ENCODE measurements at places on chromosomes 12 and 14. TPM values are rescaled to one million over a fixed set of nuclear protein-coding genes. Genes with fewer than 3 reads are reported as not detected.
A peak's percentile ranks its signal among the peaks of the same experiment; 100 is the strongest.

DNA sequence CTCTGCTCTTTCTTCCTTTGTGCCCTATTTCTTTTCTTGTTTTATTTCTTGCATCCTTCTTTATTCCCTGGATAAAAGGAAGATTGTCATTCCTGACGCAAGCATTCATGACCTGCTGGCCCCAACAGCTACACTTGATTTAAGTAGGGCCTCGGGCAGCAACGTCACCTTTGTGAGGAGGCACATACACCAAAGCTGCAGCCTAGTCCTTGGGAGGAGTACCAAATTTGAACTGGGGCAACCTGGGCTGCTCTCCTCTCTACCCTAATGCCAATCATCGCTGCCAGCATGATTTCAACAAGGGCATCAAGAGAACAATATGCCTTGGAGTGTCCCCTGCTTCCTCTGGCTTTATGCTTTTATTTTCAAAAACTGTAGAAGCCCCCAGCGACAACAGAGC, 76.4 kb downstream of the C12orf50 start:
- H3K4me1 ChIP-seq, result no peaks in the 10 kb centered on the region
- H3K27ac ChIP-seq, result no peak overlapping the region
- H3K27me3 ChIP-seq, result no peaks in the 10 kb centered on the region
- no peaks in the 10 kb centered on the region for H3K36me3 ChIP-seq
- DNase-seq, result no peak
- H3K4me3 ChIP-seq, result no peak overlapping the region

- DNase-seq, result no peak
- no peak overlapping the region for H3K4me3 ChIP-seq
- no peaks in the 10 kb centered on the region for H3K4me1 ChIP-seq
- no peaks in the 10 kb centered on the region for H3K27me3 ChIP-seq
- no peak overlapping the region for H3K27ac ChIP-seq
- H3K36me3 ChIP-seq, result no peaks in the 10 kb centered on the region
Measured at GRCh38 chr14:48193893-48194292, 518.5 kb upstream of the MDGA2 start.

- no peak overlapping the region for H3K4me3 ChIP-seq
- peaks cover 20% of the 10 kb centered on the region for H3K27me3 ChIP-seq
- H3K4me1 ChIP-seq, result no peaks in the 10 kb centered on the region
- no peak for DNase-seq
- no peak overlapping the region for H3K27ac ChIP-seq
- no peaks in the 10 kb centered on the region for H3K36me3 ChIP-seq
Measured at GRCh38 chr14:99921425-99921824, 128.2 kb downstream of the EML1 start.

GRCh38 chr12:112686373-112686772, 105.2 kb upstream of the RPH3A start:
- no peaks in the 10 kb centered on the region for H3K36me3 ChIP-seq
- H3K27me3 ChIP-seq, result peaks cover 23% of the 10 kb centered on the region
- H3K4me3 ChIP-seq, result no peak overlapping the region
- DNase-seq, result no peak
- H3K27ac ChIP-seq, result no peak overlapping the region

DNA sequence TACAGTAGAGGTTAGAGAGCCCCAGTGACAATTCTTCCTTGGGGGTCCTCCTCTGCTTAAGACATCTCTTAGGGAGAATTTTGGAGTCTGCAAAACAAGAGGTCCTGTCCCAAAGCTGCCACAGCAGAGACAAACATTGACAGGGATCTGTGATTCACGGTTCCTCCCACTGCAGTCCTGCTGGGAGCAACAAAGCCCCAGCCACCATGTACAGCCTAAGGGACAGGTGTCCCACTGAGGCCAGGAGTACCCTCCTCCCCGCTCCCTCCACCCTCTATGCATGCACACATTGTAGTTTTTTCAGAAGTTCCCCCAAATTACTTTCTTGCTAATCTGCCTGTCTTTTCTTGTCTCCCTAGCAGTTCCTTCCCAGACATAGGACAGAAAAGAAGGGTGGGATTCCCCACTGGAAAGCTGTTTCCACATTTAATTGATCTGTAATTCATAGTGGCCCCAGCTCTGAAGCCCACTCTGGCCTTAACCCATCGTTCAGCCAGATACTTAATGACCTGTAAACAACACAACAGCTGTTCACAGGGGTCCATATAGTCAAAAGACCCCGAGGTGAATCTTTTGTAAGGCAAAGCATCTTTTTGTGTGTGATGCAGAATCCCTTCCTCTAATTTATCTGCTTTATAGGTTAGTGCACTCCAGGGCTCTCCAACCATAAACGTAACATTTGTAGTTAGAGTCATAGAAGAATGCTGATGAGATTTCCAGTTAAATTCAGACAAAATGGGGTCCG, 13.9 kb upstream of the PRICKLE1 start:
- no peak for DNase-seq
- H3K4me1 ChIP-seq, result no peaks in the 10 kb centered on the region
- no peaks in the 10 kb centered on the region for H3K36me3 ChIP-seq

DNA sequence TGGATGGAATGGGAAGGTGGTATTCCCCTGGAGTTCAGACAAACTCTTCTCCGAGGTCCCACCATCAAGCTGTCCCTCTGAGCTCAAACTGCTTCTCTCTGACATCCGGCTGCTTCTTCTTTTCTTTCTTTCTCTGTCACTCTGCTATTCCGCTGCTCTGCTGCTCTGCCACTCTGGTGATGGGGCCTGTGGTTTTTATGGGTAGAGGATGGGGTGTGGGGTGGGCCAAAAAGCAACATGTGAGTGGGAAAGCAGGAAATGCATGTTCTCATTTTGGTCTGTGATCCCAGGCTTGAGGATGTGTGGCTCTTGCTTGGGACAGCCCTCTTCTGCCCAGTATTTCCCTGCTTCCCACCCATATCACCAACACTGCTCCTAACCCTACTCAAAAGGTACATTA, 30.6 kb downstream of the CLECL1 start:
- H3K27me3 ChIP-seq, result no peaks in the 10 kb centered on the region
- H3K4me3 ChIP-seq, result peak overlapping the region; percentile 66
- peaks cover 71% of the 10 kb centered on the region for H3K4me1 ChIP-seq

- no peak overlapping the region for H3K4me3 ChIP-seq
- no peaks in the 10 kb centered on the region for H3K36me3 ChIP-seq
- no peaks in the 10 kb centered on the region for H3K4me1 ChIP-seq
- H3K27ac ChIP-seq, result no peak overlapping the region
- DNase-seq, result no peak
Measured at GRCh38 chr14:93742761-93743160, 45.5 kb downstream of the PRIMA1 start.

GRCh38 chr12:4648104-4648500, 749 bp downstream of the AKAP3 start:
- peak overlapping the region; percentile 88 for H3K27ac ChIP-seq
- no peaks in the 10 kb centered on the region for H3K36me3 ChIP-seq
- H3K27me3 ChIP-seq, result peaks cover 2% of the 10 kb centered on the region
- no peak for DNase-seq

DNA sequence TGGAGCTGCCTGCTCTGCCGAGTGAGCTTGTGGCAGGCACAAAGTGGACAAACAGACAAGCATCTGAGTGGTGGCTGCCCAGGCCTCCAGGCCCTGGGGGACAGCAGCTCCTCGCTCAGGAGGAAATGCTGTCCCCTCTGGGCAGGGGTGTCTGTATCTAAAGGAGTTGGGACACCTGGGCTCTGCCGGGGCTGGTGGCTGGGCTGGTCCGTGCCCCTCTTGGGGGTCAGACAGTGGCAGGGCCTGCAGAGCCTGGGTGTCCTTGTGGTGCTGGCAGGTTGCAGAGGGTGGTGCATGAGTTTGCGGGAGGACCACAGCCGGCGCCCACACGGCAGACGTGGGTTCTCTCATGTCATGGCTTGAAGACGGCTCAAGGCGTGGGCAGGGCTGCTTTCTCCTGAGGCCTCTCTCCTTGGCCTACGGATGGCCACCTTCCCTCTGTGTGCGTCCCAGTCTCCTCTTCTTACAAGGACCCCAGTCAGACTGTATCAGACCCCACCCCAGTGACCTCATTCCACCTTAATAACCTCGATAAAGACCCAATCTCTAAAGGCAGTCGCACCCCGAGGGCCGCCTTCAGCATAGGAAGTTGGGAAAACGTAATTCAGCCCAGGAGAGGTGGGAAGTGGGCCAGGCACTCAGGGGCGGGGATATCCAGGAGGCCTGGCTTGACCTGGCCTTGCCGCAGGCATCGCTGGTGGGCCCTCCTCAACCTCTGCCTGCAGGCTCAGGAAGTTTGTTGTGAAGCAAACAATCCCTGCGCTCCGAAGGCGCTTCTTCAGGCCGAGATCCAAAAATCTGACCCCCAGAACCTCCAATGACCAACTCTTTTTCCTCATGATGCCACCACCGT, 110.0 kb downstream of the KIF26A start:
- no peak overlapping the region for H3K27ac ChIP-seq
- peak; percentile 25 for DNase-seq
- peaks cover 2% of the 10 kb centered on the region for H3K36me3 ChIP-seq

DNA sequence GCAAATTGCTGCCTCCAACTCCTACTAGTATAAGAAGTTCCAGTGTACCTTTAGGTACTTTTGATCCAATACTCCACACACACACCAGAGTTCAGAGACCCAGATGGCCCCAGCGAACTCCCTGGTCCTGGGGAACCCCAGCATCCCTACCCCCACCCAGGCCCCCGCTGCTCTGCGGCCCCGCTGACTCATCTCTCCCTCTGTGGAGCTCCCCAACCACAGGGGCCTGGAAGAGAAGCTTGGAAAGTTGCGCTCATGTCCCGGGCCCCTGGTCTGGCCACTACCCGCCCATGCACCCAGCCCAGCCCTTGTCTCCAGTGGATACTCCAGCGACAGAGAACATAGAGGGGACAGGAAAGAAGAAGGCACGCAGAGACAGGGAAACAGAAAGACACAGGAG, 4.2 kb upstream of the SP7 start:
- DNase-seq, result no peak
- peaks cover 26% of the 10 kb centered on the region for H3K4me1 ChIP-seq
- H3K36me3 ChIP-seq, result no peaks in the 10 kb centered on the region
- no peak overlapping the region for H3K27ac ChIP-seq
- no peak overlapping the region for H3K4me3 ChIP-seq
- peaks cover 44% of the 10 kb centered on the region for H3K27me3 ChIP-seq

- no peaks in the 10 kb centered on the region for H3K27me3 ChIP-seq
- no peak overlapping the region for H3K27ac ChIP-seq
- no peaks in the 10 kb centered on the region for H3K4me1 ChIP-seq
- DNase-seq, result no peak
Measured at GRCh38 chr14:49050822-49051221, 535.4 kb downstream of the RPS29 start.

DNA sequence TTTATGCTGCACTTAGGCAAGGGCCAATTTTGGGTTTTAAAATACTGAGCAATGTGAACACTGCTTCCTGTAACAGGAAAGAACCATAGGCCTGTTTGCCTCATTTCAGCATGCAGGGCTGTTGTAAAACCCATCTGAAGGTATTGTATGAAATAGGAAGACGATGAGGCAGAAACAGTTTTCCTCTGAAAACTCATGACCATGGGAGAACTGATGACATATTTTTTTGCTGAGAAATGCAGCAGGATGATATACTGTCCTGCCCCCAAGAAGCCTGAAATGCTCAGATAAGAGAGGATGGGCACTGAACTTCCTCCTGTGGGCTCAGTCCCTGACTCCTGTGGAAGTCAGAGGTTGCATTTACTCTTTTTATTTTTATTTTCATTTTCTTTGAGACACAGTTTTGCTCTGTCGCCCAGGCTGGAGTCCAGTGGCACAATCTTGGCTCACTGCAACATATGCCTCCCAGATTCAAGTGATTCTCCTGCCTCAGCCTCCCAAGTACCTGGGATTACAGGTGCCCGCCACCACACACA, 17.4 kb downstream of the PYGL start:
- no peaks in the 10 kb centered on the region for H3K36me3 ChIP-seq
- H3K27me3 ChIP-seq, result peaks cover 15% of the 10 kb centered on the region
- no peak overlapping the region for H3K27ac ChIP-seq

- no peaks in the 10 kb centered on the region for H3K36me3 ChIP-seq
- DNase-seq, result peak; percentile 50
- H3K4me3 ChIP-seq, result no peak overlapping the region
- peaks cover 8% of the 10 kb centered on the region for H3K4me1 ChIP-seq
- H3K27me3 ChIP-seq, result no peaks in the 10 kb centered on the region
- no peak overlapping the region for H3K27ac ChIP-seq
Measured at GRCh38 chr12:124852329-124852831, 11.3 kb downstream of the SCARB1 start.

DNA sequence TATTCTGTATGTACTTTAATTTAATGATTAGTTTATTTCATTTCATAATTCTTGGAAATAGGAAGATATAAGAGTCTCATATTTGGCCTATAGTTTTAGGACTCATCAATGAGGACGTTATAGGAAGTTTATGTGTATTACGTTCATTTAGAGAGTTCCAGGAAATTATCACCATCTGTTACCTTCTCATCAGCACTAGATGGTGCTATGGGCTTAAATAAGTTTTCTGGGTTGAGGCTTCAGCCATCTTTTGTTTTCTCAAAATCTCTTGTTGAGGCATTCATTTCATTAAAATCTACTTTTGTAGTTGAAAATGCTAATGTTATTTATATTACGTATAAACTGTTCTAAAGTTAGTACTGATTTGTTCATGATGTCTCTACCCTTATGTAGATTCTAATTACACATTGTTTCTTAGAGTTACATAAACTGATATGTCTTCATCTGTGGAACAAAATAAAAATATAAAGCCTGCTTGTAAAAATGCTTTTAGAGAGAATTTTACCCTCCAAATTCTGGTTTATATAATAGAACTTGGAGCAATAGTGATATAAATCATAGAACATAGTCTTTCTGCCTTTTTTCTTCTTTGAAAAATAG, 89.2 kb downstream of the CFAP54 start:
- DNase-seq, result no peak
- no peaks in the 10 kb centered on the region for H3K36me3 ChIP-seq
- no peak overlapping the region for H3K4me3 ChIP-seq
- peaks cover 7% of the 10 kb centered on the region for H3K27me3 ChIP-seq
- H3K27ac ChIP-seq, result no peak overlapping the region

DNA sequence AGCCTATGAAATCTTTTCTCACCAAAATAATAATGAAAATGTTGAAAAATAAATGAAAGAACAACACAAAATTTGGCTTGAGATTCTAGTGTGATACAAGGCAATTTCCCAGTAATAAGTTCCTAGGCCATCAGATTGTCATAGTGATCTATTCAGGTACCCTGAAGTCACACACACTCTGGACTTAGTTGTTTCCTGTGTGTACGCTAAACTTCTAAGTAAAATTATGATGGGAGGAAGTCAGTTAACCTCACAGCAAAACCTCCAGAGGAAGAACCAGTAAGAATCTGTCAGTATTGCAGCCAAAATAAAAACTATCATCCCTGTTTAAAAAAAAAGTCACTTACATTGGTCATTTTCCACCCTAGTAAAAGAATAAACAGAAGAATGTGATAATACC, 81.9 kb downstream of the DBX2 start:
- DNase-seq, result no peak
- peaks cover 17% of the 10 kb centered on the region for H3K4me1 ChIP-seq
- H3K27me3 ChIP-seq, result peaks cover 8% of the 10 kb centered on the region
- H3K36me3 ChIP-seq, result peaks cover 6% of the 10 kb centered on the region

GRCh38 chr12:106288494-106289195, 13.9 kb upstream of the TCP11L2 start:
- peaks cover 6% of the 10 kb centered on the region for H3K4me1 ChIP-seq
- no peak overlapping the region for H3K4me3 ChIP-seq
- H3K27ac ChIP-seq, result no peak overlapping the region
- H3K27me3 ChIP-seq, result peaks cover 17% of the 10 kb centered on the region
- DNase-seq, result no peak

- no peak overlapping the region for H3K4me3 ChIP-seq
- no peaks in the 10 kb centered on the region for H3K36me3 ChIP-seq
- no peak overlapping the region for H3K27ac ChIP-seq
- H3K4me1 ChIP-seq, result no peaks in the 10 kb centered on the region
- H3K27me3 ChIP-seq, result no peaks in the 10 kb centered on the region
Measured at GRCh38 chr14:26067341-26067740, 530.5 kb downstream of the NOVA1 start.

The ASCL1 gene
- not detected for total RNA-seq

The TMEM119 gene
- total RNA-seq, result 0.20 TPM

The BCL11B gene
- total RNA-seq, result 53.0 TPM

The GPR68 gene
- 48.0 TPM for total RNA-seq

The ATG14 gene
- 4.3 TPM for total RNA-seq

The NPAS3 gene
- not detected for total RNA-seq

The CACNA1C gene
- 0.14 TPM for total RNA-seq

Measured in activated CD8-positive, alpha-beta memory T cell treated with anti-CD3 and anti-CD28 coated beads, Interleukin-2, amount 10 ng/mL, durations not matched to agents 7 days and 5 days (primary cell).